ENCODE measurements at places on chromosomes 16 and 17.
A peak's percentile ranks its signal among the peaks of the same experiment; 100 is the strongest.

DNA sequence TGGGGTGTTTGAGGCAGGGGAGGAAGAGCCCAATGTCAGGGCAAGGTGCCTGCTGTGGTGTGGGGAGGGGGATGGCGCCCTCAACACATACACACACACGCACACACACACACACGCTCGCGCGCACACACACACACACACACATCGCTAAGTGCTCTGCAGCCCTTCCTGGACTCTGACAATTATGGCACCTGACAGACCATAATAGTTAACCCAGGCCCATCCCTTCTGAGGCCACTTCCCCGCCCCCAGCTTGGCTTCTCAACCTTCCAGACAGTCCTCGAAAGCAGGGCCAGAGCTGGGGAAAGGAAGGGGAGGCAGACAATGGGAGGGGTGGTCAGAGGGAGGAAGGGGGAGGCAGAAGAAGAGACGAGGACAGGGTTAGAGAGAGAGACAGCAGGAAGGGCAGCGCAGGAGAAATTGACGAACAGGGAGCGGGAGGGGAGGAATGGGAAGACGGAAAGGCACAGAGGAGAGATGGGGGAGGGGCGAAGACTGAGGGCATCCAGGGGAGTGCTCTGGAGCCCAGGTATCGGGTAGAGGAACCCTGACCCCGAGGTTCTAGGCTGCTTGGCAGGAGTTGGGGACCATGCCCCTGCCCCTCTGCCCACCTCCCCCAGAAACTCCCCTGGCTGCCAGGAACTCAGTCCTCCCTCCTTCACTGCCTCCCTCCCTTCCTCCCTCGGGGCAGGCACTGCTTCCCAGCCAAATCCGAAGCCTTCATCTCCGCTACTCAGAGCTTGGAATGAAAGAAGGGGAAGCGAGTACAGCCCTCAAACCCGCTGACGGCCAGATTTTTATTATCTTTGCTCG lies 4.0 kb downstream of the SRCIN1 start:
- no peak for DNase-seq

GRCh38 chr16:4460936-4461249 lies 13.5 kb downstream of the NMRAL1 start:
- no peak for DNase-seq

DNA sequence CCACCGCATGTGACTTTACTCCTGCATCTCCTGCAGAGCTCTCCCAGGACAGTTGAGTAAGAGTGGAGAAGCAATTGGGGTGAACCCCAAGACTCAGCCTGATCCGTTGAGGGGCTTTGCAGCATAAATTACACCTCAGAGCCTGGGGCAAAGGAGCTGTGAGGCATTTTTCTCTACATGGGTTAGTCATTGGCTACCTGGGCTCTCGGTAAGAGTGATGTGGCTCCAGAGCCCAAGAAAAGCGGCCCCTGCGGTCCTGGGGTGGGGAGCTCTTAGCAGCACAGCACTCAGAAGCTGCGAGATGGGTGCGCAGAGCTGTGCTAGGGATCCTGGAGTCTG lies 40.4 kb upstream of the C16orf78 start:
- no peak for DNase-seq

GRCh38 chr16:80250381-80250780 lies 290.4 kb upstream of the DYNLRB2 start:
- no peak for DNase-seq

GRCh38 chr16:8583199-8583598 lies 7.1 kb downstream of the TMEM114 start:
- no peak for DNase-seq

- peak; percentile 51 for DNase-seq
Measured at GRCh38 chr17:19248928-19249574, 11.9 kb downstream of the EPN2 start.

- DNase-seq: no peak
Measured at GRCh38 chr16:85945424-85945751, 46.4 kb downstream of the IRF8 start.

GRCh38 chr16:85782451-85782850 lies 16.9 kb downstream of the EMC8 start:
- DNase-seq: no peak

DNA sequence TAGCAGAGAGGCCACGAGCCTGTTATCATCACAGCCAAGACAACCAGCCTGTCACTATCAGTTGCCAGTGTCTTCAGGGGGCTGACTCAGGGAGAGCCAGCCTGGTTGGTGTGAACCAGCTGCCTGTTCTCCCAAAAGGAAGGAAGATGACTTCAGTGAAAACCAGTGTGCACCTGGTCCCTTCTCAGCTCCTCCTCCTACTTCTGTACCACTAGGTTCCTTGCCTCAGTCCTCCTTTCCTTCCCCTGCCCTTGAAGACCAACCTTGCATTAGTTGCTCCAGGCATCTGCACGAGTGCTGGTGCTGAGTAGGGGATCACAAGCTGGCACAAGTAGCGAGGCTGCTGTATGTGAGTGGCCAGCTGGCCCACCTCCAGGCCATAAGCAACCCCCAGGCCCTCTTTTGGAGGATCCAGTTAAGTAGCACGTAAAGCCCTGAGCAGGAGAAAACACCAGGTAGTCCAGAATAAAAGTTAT lies 8.5 kb downstream of the TUBG1 start:
- peak; percentile 96 for DNase-seq

DNA sequence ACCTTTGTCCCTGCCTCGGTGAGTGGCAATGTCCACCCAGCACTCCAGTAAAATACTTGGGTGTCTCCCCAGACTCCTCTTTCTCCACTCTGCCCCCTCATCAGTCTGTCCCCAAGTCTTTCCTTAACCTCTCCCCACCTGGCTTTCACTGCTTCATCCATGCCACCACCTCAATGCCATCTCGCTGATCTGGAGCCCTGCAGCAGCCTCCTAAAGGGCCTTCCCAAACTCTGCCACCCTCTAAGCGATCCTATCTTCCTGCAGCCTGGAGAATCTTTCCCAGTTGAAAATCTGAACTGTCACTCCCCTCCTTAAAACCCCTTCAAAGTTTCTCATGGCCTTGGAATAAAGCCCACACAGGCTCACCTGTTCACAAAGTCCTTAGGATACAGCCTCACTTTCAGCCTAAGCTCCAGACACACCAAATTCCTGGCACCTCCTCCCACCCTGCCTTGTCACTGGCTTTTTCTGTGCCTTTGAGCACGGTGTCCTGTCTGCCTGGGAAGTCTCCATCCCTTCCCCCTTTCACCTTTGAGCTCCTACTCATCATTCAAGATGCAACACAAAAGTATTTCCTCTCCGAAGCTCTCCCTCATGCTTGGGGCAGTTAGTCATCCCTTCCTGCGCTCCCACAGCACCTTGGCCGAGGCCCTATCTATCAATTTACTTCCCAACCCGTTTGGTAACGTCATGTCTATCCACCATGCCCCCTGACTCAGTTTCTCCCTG lies 2.8 kb downstream of the WNK4 start:
- no peak for DNase-seq

- no peak for DNase-seq
Measured at GRCh38 chr17:6496116-6496481, 51.8 kb downstream of the PIMREG start.

GRCh38 chr16:4327386-4328045 lies 11.6 kb downstream of the GLIS2 start:
- DNase-seq: no peak

DNA sequence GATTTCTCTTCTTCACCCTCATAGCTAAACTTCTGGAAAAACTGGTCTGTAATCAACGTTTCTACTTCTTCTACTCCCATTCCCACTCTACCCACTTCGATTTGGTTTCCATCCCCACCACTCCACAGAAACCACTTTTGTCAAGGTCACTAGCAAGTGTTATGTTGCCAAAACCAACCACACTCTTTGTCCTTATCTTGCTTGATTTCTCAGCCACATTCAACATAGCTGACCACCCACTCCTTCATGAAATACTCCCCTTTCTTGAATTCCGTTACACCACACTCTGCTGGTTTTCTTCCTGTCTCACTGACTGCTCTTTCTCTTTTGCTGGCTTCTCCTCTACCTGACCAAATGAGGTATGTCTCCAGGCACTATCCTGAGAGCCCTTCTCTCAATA lies 11.9 kb downstream of the IKZF3 start:
- no peak for DNase-seq

GRCh38 chr16:69410219-69410990 lies 14.0 kb upstream of the CYB5B start:
- no peak for DNase-seq

DNA sequence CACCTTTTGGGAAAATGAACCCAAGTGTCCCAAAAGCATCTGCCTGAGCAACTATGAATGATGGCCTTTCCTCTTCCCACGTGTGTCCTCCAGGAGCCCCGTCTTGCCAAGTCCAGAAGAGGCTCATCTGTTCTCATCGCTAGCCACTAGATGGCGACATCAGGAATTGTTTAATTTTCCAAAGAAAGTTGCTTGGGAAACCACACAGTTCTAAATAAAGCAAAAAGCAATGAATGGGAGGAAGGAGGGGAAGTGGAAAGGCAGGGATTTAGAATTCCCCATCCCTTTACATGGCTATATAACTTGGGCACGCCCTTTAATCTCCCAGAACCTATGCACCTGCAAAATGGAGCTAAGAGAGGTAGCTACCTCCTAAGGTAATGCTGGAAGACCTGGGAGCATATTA lies 9.0 kb upstream of the CDH5 start:
- DNase-seq: peak; percentile 29

DNA sequence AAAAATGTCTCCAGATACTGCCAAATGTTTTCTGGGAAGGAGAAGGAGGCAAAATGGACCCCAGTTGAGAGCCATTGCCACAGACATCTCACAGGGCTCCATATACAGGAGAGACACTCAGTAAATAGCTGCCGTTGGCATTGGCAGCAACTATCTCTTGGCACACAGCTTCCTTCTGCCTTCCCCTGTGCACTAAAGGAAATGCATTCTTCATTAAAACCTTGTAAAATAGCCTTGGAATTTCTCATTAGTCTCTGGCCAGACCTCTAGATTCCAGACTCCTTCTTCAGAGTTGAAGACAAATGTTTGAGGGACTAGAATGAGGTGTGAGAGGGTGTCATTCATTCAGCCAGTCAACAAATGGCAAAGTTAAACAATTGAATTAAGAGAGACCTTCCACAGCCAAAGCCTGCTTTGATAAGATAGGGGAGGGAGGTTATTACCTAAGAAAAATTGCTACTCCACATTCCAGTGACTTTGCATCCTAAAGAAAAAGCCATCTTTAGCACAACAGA lies 223.9 kb upstream of the HS3ST3A1 start:
- no peak for DNase-seq

DNA sequence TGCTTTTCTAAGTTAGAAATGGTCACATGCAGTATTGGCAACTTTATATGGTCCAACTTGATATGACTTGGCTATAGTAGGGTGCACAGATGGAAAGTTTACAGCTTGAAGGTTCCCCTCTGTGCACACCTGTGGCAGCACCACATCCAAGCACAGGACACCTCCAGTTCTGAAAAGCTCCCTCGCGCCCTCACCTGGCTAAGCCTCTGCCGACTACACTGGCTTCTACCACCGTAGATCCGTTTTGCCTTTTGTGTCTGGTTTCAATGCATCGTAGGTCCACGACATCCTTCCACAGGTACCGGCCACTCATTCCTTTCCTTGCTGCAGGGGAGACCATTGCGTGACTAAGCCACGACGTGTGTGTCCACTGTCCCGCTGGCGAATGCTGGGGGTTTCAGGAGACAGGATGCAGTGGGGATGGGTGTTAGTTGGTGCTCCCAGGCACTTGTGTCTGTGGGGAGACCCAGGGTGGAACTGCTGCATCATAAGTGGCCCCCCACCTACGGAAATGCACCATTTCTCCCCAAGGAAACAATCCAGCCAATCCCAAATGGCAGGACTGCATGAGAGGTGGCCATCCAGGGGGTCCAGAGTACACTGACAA lies 4.9 kb upstream of the RASD1 start:
- DNase-seq: peak; percentile 44

- DNase-seq: no peak
Measured at GRCh38 chr16:17160285-17160853, 310.4 kb downstream of the XYLT1 start.

- peak; percentile 29 for DNase-seq
Measured at GRCh38 chr16:15952265-15952711, 2.9 kb downstream of the ABCC1 start.

GRCh38 chr16:81891736-81892364 lies 112.8 kb downstream of the PLCG2 start:
- DNase-seq: no peak

- no peak for DNase-seq
Measured at GRCh38 chr16:9441012-9441411, 349.6 kb downstream of the HAPSTR1 start.

DNA sequence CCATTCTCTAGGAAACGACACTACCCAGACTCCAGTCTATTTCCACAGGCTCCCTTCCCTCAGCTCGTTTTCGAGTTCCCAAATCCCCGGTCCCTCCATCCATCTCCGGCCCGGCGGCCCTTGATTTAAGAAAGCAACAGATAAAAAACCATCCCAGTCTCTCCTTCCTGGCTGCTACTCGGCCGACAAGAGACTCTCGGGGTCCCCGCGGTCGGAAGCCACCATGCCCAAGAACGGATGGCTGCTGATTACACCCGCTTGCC lies 182 bp downstream of the RPL26 start:
- no peak for DNase-seq

DNA sequence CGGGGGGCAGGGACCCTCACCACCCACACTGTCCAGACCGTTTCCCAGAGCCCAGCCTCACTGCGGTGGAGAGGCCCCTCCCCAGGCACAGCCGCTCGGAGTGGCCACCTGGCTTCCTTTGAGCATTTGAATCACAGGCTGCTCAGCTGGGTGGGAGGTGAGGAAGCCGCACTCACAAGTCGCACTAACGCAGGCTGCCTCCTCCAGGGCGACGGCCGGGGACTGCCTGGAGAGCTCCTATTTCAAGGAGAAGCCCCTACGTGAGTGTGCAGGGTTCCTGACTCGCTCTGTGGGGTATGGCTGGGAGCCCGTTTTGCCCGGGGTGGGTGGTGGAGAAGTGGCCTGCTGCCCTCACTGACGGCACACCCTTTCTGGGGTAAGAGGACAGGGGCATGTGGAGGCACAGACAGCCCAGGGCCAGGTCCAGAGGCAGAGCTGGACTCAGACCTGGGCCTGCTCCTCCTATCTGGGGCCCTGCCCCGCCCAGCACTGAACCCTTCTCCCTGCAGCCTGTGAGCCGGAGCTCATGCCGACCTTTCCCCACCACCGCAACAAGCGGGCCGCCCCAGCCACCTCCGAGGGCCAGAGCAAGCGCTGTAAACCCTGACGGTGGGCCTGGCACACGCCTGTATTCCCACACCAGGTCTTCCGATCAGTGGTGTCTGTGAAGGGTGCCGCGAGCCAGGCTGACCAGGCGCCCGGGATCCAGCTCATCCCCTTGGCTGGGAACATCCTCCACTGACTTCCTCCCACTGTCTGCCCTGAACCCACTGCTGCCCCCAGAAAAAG lies 6.2 kb downstream of the SPATA2L start:
- DNase-seq: no peak

DNA sequence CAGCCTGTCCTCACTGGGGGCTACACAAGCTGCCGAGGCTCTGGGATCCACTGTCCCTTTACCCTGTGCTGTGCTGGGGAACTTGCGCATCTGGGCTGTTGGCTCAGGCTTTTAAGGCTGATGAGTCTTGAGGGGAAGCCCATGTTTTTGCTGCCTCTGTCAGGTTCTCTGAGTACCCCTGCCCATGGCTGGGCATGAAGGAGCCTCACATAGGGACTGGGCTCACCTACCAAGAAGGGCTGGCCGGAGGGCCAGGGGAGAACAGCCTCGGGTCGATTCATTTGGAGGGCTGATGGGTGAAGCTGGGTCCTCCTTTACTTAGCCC lies 14.6 kb downstream of the FMNL1 start:
- no peak for DNase-seq

- peak; percentile 81 for DNase-seq
Measured at GRCh38 chr16:24776501-24777220, 47.2 kb downstream of the TNRC6A start.

Data from erythroblast (primary cell).